ENCODE measurements at places on chromosomes 1 and 21.

- DNase-seq, result no peak
Observed at GRCh38 chr1:214420833-214421232, 130.6 kb downstream of the PTPN14 start.

DNA sequence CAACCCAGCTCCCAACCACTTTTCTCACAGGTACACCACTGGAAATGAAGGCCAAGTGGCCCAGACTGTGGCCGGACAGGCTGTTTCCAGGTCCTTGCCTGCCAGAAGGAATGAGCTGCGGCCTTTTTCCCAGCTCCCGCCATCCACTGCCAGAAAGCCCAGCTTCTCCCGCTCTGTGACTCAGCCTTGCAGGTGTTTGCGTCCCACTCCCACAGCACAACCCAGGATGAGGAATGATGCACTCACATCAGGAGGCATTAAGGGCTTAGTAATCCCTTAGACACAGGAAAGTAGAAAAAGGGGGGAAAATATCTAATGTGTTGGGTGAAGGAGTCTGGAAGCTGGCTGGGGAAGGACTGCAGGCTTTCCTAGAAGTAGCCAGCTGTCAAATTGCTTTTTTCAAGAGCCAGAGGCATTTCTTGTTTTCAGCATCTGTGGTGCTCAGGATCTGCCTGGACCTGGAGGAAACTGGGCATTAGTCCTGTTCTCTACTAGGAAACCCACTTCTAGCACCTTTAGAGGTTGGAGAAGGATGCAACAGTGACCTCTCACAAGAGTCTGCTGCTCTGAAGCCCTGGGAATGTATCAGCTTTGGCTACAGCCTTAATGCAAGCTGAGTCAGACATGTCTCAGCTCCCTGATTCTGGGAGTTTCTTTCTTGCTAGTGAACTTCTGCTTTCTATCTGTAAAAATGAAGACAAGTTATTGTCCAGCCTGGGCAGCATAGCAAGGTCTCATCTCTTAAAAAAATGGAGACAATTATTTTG is 13.2 kb upstream of the MAP1LC3C start:
- peak; percentile 35 for DNase-seq

GRCh38 chr1:9456833-9457232 is 82.4 kb upstream of the SLC25A33 start:
- DNase-seq, result no peak

DNA sequence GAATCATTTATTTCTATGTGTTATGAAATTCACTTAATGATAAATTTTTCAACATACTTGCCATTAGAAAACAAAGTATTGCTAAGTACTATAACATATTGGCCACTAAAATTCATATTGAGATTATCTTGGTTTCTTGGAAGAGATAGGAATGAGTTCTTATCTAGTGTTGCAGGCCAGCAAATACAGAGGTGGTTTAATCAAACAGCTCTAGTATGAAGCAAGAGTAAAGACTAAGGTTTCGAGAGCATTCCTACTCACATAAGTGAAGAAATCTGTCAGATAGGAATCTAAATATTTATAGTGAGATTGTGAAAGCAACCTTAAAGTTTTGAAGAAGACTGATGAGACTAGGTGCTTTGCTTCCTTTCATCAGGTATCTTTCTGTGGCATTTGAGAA is 37.9 kb upstream of the FOXE3 start:
- DNase-seq, result no peak

- no peak for DNase-seq
Observed at GRCh38 chr1:20301463-20302107, 10.9 kb downstream of the VWA5B1 start.

DNA sequence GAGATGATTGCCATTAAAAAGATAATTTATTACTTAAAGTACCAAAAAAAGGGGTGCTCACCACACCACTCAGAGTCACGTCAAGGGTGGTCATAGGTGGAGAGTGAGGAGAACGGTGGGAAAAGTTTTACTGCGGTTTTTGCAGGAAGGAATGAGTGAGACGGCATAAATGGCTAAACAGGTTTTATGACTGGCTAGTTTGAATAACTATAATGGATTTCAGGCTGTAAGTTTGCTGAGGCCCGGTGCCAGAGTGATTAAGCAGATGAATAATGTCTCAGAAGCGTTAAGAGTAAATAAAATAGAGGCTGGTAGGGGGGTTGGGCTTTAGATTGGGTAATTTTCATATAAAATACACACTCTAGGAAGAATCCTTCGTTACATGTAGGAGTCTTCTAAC is 1337.8 kb downstream of the AMY1C start:
- no peak for DNase-seq

GRCh38 chr1:178096421-178096820 is 2.5 kb downstream of the RASAL2 start:
- DNase-seq, result peak; percentile 74

- DNase-seq, result no peak
Observed at GRCh38 chr1:158691907-158692306, 5.4 kb upstream of the SPTA1 start.

- no peak for DNase-seq
Observed at GRCh38 chr1:33261344-33261743, 5.1 kb downstream of the ZNF362 start.

- DNase-seq, result no peak
Observed at GRCh38 chr1:145961425-145962156, 2.8 kb downstream of the ANKRD34A start.

DNA sequence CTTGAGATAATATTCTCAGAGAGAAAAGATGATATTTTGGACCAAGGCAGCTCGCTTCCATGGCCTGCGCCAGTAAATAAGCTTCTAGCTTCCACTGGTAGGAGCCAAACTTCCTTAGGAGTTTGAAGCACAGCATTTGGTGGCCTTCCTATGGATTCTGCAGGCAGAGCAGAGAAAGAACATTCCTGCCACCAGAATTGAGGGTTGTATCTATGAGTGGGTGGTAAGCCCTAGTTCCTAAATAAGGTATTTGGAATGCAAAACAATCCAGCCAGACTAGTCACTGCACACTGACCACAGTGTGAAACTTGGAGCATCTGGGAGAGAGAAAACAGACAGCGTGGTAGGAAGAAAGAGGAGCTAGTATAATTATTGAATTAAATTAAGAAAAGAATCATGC is 54.1 kb upstream of the BCAR3 start:
- peak; percentile 95 for DNase-seq

DNA sequence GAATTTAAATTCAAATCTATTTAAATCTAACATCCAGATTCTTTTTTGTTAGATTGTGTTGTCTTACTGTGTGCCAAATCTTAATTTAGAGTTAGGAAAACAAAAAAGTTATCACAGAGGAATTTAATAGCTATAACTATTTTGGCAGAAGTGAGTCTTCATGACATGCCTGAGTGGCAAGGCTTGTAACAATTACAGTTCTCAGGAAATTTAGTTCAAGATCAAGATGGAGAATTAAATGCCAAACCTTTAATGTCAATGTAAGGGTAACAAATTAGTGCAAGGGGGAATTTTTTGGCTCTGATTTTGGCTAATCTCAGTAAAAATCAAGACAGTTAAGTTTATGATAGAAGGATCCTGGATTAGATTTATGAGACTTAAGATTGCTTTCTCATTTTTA is 58.4 kb downstream of the GDAP2 start:
- DNase-seq, result no peak

- DNase-seq, result no peak
Observed at GRCh38 chr21:41823166-41823565, 56.0 kb downstream of the PRDM15 start.

- no peak for DNase-seq
Observed at GRCh38 chr1:243917863-243918565, 68.0 kb upstream of the AKT3 start.

GRCh38 chr1:12163210-12163609 is 3.6 kb upstream of the TNFRSF1B start:
- DNase-seq, result no peak

- peak; percentile 59 for DNase-seq
Observed at GRCh38 chr1:87126886-87127505, 201.7 kb upstream of the LMO4 start.

DNA sequence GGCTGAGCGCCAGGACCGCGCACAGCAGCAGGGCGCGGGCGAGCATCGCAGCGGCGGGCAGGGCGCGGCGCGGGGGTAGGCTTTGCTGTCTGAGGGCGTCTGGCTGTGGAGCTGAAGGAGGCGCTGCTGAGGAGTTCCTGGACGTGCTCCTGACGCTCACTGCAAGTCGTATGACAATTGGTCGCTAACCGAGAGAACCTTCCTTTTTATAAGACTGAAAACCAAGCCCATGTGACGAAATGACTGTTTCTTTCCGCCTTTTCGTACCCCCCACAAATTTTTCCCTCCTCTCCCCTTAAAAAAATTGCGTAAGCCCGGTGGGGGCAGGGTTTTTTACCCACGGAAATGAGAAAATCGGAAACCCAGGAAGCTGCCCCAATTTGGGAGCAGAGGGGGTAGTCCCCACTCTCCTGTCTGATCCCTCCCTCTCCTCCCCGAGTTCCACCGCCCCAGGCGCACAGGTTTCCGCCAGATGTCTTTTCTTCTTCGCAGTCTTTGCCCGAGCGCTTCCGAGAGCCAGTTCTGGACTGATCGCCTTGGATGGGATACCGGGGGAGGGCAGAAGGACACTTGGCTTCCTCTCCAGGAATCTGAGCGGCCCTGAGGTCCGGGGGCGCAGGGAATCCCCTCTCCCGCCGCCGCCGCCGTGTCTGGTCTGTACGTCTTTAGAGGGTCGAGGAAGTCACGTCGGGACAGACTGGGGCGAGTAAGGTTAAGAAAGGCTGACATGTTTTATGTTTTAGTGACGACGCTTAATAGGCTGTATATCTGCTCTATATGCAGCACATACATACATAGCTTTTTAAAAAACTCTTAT is at the start of gene PTGS2:
TSS of gene PTGS2 (minus strand) at position 179 of the 817 bp plus-strand sequence. CDS start at position 46, 133 bp downstream.
- DNase-seq, result peak; percentile 97

GRCh38 chr21:42108554-42109340 is 37.6 kb downstream of the UMODL1 start:
- DNase-seq, result no peak

DNA sequence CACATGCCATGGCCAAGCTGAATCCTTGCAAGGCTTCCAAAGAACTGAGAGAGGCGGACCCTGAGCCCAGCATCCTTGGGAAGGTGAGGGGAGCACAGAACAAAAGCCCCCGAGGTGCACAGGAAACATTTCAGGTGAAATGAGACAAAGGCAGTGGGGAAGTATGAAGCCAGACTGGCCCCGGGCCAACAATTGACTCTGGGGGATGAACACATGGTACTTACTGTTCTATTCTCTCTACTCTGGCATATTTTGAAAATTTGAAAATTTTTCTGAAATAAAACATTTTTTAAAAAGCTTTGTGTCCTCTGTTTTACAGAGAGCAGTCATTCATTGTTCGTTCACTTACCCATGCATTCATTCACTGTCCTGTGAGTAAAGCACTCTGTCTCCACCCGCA is 77.7 kb downstream of the GRIK3 start:
- no peak for DNase-seq

DNA sequence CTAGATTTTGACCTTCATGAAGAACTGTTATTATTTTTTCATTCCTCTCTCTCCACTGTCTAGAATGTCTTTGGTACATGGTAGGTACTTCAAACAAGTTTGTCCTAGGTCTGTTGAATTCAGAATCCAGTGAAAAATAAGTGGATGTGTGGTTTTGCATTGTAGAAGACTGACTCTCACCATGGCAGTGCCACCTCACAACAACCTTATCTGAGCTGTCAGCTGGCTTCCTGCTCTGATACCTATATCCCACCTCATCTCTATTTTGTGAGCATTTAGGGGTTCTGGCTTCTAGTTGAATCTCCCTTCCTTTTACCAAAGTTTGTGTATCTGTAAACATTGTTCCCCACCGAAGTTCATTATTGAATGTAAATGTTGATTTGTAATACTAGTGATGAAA is 9.1 kb downstream of the SWT1 start:
- DNase-seq, result no peak

GRCh38 chr21:34980423-34981115 is 68.5 kb downstream of the RUNX1 start:
- no peak for DNase-seq

DNA sequence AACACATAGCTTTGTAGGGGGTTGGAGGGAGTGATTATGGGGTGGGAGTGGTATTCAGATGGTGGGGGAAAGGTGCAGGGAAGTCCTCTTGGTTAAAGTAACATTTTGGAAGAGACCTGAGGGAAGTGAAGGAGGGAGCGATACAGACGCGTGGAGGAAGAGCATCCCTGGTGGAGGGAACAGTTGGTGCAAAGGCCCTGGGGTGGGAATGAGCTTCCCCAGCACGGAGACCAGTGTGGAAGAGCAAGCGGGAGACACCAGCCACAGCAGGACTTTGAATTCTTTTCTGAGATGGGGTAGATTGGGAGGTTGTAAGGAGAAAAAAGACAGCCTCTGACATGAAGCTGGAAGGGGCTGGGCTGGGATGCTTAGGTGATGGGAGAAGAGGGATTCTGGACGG is 23.5 kb downstream of the DHRS3 start:
- DNase-seq, result no peak

DNA sequence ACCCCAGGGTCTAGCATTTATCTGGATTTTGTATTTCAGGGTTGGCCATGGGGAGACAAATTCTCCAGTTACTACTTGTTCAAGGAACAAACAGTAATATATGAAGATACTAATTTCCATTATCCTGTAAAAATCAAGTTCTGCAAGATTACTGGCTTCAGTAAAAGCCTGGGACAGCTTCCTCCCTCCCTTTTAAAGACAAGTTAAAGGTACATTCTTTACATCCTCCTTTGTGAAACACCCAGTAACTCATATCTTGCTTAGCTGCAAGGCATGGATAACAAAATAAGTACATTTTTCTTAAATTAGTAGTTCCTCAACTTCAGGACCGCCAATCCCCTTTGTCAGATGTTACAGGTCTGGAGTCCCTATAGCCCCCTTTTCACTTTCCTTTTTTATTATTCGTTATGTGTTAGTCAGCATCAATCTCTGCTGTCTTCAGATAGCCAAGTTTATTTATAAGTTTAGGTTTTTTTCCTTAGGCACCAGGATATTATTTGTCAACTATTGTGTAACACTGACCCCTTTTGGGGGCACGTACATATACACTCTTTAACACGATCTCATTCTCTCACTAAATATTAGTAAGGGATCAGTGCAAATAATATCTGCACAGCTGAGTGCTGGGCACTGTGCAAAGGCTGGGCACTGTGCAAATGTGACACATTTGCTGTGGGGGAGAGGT is 9.8 kb downstream of the ERRFI1 start:
- DNase-seq, result no peak

DNA sequence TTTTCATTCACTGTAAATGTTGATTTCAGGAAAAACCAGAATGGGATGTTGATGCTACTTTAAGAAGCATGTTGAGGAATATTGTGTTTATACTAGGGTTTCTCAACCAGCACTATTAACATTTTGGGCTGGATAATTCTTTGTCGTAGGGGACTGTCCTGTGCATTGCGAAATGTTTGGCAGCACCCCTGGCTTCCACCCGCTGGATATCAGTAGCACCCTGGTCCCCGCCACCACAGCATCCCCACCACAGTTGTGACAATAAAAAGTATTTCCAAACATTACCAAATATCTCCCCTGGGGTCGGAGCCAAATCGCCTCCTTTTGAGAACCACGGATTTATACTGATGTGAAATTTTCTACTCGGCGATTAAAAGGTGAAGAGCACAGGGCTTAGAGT is 41.9 kb downstream of the BTG3 start:
- DNase-seq, result no peak

DNA sequence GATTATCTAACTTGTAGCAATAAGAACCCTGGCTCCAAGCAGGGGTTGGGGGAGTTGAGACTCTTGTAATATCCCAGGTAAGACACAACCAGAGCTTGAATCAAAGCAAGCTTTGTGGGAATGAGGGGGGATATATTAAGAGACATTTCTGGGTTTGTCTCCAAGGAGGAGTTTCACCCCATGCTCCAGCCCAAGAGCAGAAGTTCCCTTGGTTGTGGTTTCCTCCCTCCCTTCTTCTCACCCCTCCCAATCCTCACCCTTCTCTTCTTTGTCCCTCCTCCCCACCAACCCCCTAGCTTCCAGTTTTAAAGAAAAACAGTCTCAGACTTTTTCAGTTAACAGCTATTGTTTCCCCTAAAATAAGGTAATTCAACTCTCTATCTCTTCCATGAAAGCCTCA is 11.9 kb downstream of the TRAF3IP3 start:
- no peak for DNase-seq
